ENCODE measurements at places on chromosomes 16 and 17. TPM values are rescaled to one million over a fixed set of nuclear protein-coding genes. Genes with fewer than 3 reads are reported as not detected.

DNA sequence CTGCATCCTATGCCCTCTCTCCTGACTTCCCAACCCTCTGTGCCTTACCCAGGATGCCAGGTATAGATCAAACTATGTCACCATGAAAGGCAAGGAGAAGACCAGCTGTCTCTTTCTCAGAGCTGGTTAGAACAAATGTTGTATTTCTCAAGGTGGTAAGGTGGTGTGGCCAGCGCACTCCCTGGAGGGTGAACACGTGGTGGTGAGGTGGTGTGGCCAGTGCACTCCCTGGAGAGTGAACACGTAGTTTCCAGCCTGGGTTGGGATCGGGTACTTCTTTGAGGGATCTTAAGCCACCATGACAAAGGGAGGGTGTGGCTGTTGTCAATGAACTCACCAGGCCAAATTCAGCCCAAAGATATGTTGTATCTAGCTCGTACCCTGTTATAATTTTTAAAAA lies 26.8 kb downstream of the KATNIP start:
- H3K4me1 ChIP-seq: peaks cover 6% of the 10 kb centered on the region
- no peak for DNase-seq
- no peak overlapping the region for H3K27ac ChIP-seq
- H3K4me3 ChIP-seq: no peak overlapping the region

- no peak overlapping the region for H3K4me3 ChIP-seq
- peaks cover 3% of the 10 kb centered on the region for H3K4me1 ChIP-seq
- H3K27ac ChIP-seq: no peak overlapping the region
- DNase-seq: no peak
These were observed 13.4 kb downstream of the FLYWCH1 start for GRCh38 chr16:2924901-2925755.

DNA sequence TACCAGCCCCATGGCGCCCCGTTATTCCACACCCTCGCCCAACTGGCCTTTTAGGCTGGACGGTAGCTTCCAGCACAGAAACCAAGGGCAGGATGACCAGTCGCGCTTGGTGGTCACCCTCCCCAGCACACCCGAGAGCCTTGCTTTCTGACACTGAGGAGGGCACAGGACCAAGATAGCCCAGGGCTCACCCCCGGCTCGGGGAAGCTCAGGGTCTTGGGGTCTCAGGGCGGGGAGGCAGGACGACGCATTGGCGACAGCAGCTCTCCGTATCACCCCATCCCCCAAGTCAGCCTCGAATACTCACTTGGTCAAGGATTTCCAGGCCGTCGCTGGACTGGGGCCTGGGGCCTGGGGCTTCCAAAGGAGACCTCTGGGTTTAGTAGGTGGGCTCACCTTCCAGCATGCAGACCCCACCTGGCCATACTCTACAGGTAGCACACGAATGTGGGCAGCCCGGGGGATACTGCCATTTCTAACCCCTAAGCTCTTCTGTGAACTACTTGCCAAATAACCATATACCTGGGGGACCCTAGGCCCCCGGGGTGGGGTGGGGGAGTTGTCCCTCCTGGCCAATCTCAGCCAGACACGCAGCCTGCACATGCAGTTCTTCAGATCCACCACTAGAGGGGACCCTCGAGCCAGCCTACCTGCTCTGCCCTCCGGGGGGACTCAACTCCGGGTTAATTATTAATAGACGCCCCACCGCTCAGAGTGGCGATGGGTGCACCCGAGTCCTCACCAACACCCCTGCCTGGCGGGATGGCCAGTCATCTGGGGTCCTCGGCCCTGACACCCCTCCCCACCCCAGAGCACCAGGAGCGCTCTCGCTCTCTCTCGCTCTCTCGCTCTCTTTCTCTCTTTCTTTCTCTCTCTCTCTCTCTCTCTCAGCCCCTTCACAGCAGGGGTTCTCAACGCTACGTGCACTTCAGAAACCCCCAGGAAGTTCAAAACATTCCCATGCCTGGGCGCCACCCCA lies 30.0 kb downstream of the TBC1D16 start:
- no peak overlapping the region for H3K27ac ChIP-seq
- H3K27me3 ChIP-seq: no peaks in the 10 kb centered on the region

KRT32 gene
- total RNA-seq: under 0.01 TPM
